ENCODE measurements at places on chromosomes 16 and 17.

DNA sequence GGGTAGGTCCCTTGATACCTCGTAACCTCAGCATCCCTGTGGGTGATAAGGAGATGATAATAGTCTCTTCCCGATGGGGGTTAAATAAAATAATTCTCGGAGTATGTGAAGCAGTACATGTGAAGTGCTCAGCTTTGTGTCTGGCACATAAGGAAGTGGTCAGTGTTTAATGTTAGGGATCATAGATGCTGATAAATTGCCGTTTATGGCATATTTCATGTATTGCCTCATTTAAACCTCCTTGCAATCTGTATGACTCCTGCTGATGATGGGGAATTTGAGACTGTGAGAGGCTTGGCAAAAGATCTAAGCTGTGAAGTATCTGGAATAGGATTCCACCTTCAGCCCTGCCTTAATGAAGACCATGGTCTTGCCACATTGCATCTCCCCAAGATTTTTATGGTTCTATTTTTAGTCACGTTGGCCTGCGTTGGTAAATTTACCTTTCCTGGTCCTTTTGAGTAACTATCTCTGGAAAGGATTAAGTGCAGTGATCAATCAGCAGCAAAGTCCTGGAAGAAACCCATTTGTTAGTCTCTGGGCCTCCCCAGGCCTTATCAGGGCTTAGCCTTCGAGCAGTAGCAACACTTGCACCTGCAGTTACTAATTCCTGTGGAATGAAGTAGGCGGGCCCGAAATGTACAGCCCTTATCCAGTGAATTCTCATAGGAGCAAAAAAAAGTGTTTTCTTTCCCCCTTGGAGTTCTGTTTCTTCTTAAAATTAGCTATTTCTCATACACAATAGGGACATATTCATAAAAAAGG is 144.9 kb downstream of the WWOX start:
- DNase-seq = no peak

GRCh38 chr17:2692781-2693135 is 18.8 kb downstream of the CLUH start:
- no peak for DNase-seq

- DNase-seq = peak; percentile 0
Measured at GRCh38 chr16:59478838-59479237, 744.7 kb upstream of the GOT2 start.

GRCh38 chr16:19700319-19700781 is 17.7 kb downstream of the KNOP1 start:
- DNase-seq = no peak

DNA sequence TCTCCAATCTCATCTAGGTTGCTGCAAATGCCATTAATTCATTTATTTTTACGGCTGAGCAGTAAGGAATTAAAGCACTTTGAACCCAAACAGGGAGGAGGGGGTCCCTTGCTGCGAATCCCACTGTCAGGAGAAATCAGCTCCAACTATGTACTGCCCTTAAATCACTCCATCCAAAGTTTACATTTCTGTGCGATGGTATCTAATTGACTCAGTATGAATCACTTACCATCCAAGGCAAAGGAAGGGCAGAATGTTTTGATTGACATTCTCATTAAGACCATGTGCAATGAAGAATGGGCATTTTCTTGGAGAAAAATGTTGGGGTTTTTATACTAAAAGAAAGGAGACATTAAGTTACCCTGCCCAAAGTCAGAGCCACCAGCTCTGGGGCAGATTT is 47.7 kb upstream of the XYLT1 start:
- DNase-seq = no peak

DNA sequence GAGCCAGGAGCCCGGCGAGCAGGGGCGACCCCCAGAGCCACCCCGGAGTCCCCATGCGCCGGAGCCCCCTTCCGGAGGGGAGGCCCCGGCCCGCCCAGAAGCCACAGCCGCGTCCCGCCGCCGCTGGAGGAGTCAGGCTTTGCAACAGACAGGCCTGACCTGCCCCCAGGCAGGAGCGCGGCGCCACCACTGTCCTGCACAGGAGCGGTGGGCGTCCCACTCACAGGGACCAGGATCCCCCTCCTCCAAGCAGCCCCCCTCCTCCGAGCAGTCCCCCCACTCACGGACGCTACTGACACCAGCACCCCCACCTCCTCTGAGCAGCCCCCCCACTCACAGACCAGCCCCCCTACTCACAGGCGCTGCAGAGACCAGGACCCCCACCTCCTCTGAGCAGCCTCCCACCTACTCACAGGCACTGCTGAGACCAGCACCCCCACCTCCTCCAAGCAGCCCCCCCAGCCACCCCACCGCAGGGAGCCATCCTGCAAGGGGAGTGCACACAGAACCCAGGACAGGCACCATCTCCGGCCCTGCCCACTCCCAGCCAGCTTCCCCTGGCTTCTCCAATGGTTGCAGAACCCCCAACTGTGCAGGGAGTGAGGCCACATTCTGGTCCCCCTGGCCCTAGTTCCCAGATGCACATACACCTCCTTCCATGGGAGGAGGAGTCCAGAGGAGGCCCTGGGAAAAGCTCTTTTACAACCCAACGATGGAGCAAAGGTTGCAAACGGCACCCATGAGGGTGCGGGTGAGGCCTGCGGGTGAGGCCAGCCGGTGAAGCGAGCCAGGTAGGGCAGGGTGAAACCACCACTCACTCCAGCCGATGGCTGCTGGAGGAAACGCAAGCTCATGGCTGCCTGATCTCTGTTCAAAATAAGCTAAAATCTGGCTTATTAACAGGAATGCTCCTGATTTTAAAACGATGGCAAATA is 69.9 kb downstream of the ABR start:
- peak; percentile 68 for DNase-seq

GRCh38 chr17:3861761-3862681 is 16.0 kb upstream of the NCBP3 start:
- DNase-seq = no peak

- DNase-seq = no peak
Measured at GRCh38 chr16:74817851-74818250, 43.2 kb upstream of the FA2H start.

- DNase-seq = peak; percentile 84
Measured at GRCh38 chr16:8644211-8645140, 23.0 kb downstream of the METTL22 start.

DNA sequence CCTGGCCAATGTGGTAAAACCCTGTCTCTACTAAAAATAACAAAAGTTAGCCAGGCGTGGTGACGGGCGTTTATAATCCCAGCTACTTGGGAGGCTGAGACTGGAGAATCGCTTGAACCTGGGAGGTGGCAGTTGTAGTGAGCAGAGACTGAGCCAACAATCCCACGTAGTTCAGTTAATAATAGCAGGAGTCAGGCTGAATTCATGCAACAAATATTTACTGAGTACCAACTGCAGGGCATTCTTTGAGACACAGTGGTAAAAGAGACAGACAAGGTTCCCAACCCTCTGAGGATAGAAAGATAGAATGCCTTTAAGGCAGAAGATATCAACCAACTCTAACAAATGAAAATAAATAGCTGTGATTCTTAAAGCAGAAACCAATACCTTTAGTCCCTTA is 39.1 kb downstream of the SPOP start:
- DNase-seq = no peak

DNA sequence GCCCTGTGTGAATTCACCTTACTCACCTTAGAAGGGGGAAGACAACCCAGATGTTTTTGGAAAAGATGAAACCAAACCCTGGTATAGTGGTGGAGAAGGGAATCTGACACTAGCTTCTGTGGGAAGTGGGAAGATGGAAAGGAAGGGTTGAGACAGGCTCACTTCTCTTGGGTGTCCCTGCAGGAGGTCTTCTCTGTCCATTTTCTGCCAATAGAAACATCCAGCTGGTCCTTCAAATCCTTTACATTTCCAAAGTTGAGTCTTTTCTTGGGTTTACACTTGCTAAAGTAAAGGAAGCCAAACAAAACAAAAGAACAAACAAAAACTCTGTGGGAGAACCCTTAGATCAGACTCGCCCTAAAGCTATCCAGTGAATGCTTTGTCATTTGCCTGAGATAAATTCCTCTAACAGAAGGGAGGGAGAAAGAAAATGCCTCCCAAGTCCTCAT is 10.2 kb downstream of the HOXB1 start:
- DNase-seq = no peak

GRCh38 chr16:89069920-89070319 is 23.7 kb upstream of the ACSF3 start:
- DNase-seq = no peak

- no peak for DNase-seq
Measured at GRCh38 chr16:12219992-12220391, 243.5 kb downstream of the SNX29 start.

DNA sequence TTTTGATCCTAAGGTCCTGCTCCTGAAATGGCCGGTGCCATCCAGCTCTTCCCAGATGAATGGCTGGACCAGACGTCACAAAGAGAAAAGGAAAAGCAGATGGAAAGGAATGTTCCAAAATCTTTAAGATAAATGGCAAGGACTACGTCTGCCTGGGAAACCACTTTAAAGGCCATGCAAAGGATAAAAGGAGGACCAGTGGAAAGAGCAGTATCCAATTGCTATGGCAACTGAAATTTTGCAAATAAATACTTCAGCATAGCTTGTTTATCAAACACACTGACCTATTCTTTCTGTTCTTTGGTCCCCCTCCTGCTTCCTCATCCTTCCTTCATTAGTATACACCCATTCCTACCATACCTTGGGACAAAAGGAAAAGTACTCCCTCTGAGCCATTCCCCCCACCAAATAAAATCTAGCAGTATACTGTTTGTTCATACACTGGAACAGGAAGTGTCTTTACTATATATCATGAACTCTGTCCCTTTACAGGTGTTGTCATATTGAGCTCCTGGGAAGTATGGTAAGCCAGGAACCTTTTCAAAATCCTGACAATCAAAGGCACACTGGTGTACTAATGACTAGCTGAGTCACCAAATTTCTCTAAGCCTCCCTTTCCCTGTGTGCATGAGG is 37.2 kb upstream of the NUFIP2 start:
- no peak for DNase-seq

DNA sequence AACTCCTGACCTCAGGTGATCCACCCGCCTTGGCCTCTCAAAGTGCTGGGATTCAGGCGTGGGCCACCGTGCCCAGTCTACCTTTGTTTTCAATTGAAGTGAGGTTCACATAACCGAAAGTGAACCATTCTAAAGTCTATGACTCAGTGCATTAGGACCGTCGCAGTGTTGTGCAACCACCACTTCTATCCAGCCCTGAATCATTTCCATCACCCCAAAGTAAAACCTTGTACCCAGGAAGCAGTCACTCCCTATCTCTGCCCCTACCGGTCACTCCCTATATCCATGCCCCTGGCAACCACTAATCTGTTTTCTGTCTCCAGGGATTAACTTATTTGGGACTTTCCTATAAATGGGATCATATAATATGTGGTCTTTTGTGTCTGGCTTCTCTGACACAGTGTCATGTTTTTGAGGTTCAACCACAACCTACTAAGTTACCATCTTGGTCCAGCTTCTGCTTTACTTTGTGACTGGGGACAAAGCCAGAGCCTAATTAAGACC is 28.3 kb upstream of the CDC42EP4 start:
- no peak for DNase-seq

GRCh38 chr16:64858076-64858475 is 263.8 kb downstream of the CDH11 start:
- no peak for DNase-seq

DNA sequence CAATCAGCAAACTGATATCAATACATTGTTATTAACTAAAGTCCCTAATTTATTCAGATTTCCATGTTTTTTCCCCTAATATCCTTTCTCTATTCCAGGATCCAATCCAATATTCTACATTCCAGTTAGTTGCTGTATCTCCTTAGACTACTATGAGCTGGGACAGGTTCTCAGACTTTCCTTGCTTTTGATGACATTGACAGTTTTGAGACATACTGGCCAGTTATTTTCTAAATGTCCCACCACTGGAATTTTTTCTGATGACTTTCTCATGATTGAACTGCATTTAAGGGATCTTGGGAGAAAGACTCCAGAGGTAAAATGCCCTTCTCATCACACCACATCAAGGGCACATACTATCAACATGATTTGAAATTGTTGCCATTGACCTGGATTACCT is 177.1 kb upstream of the MAF start:
- no peak for DNase-seq

DNA sequence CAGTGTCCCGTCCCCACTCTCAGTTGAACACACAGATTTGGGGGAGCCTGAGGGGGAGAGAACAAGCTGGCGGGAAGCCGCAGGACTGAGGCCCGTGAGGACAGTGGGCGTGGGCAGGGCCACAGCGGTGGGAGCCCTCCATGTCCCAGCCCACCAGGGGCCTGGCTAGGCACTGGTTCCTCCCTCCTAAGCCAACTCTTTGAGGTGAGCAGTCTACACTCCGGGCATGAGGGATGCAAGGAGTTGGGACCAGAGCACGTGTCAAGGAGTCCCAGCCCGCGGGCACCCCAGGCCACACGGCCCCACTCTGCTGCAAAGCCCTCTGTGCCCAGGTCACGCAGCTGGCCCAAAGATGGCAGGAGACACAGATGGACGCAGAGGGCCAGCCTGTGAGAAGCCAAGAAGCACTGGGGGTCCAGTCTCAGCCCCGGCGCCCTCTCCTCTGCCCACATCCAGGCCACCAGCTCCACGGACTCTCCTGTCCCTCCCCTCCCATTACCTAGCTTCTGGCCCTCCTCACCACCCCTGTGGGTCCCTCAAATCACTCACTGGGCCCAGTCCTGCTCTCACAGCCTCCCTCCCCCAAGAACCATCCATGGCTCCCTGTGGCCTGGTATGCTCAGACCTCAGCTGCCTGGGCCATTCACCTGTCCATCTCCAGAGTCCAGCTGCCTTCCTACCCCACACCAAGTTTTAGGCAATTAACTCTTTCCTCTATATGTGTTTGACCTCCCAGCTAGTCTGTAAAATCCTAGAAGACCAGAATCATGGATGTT is 206.5 kb downstream of the RBFOX3 start:
- DNase-seq = no peak

DNA sequence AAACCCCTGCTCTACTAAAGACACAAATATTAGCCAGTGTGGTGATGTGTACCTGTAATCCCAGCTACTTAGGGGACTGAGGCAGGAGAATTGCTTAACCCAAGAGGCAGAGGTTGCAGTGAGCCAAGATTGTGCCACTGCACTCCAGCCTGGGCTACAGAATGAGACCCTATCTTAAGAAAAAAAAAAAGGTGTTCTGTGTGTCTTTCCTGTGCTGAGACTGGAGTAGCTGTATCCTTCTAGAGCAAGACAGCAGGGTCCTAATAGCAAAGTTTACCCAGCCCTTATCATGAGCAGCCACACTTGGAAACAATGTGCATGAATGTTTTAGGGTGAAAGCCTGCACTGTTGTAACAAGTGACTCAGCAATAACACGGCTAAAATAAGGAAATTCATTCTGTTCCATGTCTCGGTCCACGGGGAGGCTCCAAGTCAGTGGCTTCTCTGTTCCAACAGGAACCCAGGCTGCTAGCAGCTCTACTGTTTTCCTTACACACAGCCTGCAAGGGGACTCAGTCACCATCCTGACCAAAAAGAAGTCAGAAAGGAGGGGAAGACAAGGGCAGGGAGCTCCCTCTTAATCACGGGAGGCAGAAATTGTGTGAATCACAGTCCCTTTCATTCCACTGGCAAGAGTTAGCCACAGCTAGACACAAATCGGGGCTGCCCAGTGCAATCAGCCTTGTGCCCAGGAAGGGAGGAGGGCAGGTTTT is 7.1 kb upstream of the SLC5A11 start:
- DNase-seq = peak; percentile 91

Data from hematopoietic multipotent progenitor cell treated with erythropoietin and hydrocortisone succinate and interleukin-3 and kit ligand, for 4 days (in vitro differentiated cells).